Sciatic nerve (tissue), 2 donors: ENCODE measurements at places on chromosomes 11 and 22.

GRCh38 chr22:23781511-23782183 is 5.1 kb upstream of the SMARCB1 start:
- no peak for DNase-seq

DNA sequence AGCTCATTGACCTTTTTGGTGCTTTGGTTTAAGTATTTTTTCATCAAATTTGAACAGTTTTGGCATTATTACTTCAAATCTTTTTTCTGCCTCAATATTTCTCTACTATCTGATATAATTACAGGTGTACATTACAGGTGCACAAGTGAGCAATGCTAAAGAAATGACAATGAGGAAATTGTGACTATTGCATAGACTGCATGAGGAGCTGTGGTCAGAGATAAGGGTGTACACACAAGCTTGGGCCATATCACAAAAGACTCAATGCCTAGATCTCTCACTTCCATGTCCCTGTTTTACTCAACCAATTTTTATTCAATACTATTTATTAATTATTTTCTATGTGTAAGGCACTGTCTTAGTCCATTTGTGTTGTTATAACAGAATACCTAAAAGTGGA is 251.0 kb upstream of the UBASH3B start:
- DNase-seq = no peak

- DNase-seq = no peak
Observed at GRCh38 chr11:58658623-58659022, 36.2 kb downstream of the CNTF start.

GRCh38 chr11:131896978-131897615 is 526.7 kb downstream of the NTM start:
- no peak for DNase-seq

GRCh38 chr11:34182921-34183685 is 77.7 kb downstream of the NAT10 start:
- no peak for DNase-seq

GRCh38 chr11:22559416-22559815 is 66.2 kb downstream of the FANCF start:
- no peak for DNase-seq

DNA sequence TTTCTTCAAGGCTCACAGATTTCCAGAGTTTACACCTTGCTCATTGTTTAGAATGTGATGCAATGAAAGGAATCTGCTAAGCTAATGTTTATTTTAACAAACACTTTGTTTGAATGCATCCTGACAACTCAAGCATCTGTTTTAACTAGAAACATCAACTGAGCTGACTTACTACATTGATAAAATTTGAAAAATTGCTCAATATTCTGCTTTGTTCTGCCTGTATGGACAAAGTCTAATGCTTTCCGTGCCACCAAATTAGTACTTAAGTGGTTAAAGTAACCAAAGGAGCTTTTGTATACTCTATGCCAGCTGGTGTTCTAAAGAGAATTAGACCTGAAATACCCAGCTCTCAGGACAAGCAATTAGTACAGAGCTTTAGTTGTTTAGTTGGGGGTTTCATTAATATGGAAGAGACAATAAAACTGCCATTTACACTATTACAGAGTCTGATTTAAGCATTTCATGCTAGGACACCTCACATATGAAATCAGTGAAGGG is 105.2 kb downstream of the MAML2 start:
- no peak for DNase-seq

- DNase-seq = no peak
Observed at GRCh38 chr22:44475706-44476105, 22.3 kb downstream of the RTL6 start.

DNA sequence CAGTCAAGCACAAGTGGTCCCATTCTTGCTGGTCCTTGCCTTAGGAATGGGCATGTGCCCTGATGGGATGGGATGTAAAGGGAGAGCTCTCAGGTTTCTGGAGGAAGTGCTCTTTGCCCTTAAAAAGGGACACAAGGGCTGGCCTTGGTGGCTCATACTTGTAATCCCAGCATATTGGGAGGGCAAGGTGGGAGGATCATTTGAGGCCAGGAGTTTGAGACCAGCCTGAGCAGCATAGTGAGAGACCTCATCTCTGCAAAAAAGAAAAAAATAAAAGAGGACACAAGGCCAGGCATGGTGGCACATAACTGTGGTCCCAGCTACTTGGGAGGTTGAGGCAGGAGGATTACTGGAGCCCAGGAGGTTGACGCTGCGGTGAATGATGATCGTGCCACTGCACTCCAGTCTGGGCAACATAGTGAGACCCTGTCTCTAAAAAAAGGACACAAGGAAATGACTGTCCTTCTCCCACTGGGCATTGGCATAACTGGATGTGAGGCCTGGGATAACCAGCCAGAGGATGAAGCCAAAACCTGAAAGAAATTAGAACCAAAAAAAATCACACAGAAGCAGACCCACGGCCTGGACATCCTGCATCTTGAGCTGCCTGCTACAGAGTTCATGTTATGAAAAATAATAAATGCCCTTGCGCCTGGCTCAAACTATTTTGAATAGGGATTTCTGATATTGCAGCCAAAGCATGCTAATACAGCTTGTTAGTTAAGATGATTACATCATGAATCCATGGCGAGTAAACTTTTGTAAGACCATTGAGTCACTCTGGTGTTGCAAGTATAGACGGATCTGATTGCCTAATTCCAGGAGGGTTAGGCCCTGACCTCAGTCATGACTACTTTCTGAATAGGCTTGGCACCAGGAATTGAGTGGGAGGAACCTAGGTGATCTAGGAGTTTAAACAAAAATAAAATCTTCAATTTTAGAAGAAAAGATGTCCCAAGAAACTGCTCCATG is 12.9 kb upstream of the CRKL start:
- DNase-seq = no peak

DNA sequence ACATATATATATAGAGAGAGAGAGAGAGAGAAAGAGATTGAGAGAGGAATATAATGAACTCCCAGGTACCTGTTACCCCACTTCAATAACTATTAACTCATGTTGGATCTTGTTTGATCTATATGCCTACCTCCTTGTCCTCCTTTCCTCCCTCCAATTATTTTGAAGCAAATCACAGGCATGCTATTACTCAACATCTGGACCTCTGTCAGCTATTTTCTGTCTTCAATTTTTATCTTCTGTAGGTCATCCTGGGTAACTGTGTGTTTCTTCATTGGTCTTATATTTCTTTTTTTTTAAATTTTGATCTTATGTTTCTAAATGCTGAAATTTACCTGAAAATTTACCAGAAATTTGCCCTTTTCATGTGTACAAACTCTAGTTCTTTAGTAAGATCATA is 24.8 kb downstream of the UVRAG start:
- no peak for DNase-seq

DNA sequence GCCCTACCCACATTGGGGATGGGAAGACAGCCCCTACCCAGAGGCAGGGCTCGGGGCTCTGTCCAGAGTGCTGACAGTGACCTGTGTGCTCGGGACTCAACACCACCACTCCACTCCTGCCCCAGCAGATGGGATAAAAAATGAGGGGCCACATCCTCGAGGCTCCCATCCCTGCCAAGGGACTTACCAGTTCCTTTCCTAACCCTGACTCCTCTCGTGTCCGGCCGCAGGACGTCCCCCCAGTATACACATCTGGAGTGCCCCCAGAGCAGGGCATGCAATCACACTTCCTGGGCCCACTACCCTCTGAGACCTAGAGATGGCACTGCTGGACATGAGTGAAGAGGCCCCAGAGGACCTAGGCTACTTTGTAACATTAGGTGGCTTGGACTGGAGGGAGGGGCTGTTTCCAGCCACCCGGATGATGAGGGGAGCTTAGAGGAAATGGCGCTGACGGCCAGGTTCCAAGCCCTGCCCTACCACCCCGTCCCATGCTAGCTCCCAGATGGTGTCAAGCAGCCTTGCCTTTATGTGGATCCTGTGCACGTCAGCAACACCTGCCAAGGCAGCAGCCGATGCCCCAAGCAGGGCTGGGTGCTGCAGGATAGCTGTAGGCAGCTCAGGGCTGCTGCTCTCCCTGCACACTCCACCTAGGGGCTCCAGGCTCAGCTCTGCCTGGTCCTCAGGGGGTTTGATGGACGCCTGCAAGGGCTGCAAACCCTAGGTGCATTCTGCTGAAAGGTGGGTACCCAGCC is 86.6 kb downstream of the DGCR2 start:
- DNase-seq = peak; percentile 49

GRCh38 chr11:95055283-95055897 is 6.2 kb downstream of the KDM4F start:
- DNase-seq = no peak

- DNase-seq = peak; percentile 37
Observed at GRCh38 chr11:68969386-68969785, 11.4 kb downstream of the MRGPRD start.

- no peak for DNase-seq
Observed at GRCh38 chr22:38186429-38186828, 4.8 kb upstream of the PLA2G6 start.

DNA sequence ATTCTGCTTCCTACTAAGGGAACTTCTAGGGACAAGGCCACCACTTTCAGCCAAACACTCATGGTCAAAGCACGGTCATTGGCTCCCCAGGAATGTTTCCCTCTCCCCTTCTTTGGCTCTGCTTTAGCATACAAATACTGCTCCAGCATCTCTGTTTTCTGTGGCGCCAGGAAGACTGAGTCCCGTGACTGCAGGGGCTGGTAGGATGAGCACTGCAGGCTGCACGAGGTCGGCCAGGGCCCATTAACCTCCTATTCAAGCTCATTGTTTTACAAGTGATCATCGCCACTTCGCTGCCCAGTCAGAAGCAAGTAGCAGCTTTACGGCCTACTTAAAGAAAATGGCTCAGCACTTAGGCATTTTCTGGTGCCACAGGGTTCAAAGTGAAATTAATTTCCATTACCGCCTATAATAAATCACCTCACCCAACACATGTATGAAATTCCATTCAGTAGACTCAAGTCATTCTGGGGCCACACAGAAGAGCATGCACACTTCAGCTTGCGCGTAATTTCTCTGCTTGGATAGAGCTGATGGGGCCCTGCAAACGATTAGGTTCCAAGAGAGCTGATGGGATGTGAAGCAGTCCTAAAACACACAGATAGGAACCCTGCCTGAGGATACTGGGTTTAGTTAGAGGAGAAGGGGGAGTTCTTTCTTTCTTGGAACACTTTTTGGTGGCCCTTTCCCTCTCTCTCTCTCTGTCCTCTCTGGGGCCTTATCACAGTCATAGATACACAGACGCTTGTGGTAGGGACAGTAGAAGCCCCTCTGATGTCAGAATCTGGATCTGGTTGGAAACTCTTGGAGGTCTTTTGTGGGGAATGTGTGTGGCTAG is 173.7 kb downstream of the KIF18A start:
- no peak for DNase-seq

DNA sequence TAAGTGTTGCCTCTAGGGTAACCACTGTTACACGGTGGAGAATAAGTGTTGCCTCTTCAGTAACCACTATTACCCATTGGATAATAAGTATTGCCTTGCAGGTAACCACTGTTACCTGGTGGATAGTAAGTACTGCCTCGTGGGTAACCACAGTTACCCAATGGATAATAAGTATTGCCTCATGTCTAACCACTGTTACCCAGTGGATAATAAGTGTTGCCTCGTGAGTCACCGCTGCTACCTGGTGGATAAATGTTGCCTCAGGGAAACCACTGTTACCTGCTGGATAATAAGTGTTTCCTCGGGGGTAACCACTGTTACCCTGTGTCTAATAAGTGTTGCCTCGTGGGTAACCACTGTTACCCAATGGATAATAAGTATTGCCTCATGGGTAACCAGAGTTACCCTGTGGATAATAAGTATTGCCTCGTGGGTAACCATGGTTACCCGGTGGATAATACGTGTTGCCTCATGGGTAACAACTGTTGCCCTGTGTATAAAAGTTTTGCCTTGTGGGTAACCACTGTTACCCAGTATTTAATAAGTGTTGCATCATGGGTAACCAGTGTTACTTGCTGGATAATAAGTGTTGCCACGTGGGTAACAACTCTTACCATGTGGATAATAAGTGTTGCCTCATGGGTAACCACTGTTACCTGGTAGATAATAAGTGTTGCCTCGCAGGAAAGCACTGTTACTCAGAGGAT is 12.3 kb upstream of the NXPE4 start:
- DNase-seq = no peak
